ENCODE measurements at places on chromosomes 5 and 9.

DNA sequence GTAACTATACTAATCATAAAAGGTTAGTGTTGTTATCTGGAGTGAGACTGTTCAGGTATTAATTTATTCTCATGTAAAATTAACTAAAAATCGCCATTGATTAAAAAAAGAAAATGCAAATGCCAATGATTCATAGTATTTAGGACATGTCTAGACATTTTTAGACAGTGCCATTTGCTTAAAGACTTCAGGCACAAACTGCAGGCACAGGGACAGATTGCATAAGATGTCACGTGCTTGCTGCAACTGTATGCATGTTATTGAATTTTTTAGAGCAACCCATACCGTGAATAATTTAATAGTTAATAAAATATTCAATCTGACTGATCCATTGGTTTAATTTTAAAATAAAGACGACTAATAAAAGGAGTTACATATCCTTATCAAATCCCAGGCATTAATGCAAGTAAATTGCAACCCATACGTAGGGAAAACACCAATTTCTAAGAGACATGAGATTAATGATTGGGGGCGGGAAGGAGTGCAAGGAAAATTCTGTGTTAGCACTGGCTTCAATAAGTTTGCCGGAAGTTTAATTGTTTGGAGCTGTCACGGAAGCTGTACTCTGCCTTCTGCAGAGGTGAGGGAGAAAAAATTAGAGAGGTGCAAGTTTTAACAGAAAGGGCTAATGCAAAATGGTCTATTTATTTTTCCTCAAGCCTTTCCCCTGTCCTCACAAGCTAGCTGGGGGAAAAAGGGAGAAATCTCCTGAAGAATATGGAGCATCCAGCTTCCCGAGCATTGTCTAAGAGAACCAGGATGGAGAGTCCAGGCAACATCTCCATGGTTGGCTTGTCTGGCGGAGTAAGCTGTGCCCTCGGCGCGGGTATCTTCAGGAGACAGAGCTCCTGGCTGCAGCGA is 2.9 kb downstream of the EDIL3 start:
- no peak for DNase-seq

- no peak for DNase-seq
These were observed 130.4 kb upstream of the PRLR start for GRCh38 chr5:35360671-35361070.

DNA sequence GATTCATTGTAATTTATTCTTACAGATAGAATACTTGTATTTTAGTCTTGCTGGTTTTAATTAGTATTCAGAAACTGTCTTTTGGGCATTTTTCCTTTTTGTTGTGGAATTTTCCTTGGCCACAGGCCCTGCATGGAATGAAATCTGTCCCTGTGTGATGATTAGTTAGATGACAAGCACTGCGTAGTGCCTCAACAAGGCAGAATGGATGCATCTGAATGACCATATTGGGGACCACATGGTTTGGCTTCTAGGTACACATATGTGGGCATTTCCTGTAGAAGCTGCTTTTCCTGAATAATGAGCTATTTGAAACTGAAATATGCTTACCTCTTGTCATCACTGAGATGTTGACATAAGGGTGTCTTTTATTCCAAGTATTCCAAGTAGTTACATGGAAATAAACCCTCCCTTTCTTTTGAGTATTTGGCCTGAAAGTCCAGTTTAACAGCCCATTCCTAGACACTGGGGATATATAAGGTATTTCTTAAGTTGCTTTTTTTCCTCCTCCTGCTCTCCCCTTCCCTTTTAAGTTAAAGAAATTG is 147.3 kb downstream of the YTHDC2 start:
- no peak for DNase-seq

DNA sequence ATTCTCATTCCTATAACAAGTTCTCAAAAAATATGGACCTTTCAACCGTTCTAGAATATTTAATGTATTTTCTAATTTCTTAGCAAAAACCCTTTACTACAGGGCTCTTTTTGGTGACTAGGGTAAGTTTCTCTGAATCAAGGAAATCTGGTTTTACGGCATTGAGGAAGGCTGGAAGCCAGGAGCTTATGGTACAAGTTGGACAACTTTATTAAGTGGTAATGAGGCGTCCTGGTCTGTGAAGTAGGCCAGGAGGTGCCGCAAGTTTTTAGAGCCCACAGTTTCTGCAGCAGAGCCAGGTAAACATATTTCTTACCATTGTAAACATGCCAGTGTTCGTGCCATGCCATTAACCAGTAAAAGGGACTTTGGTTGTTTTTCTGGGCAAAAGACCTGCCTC is 14.6 kb upstream of the C1QTNF3 start:
- no peak for DNase-seq

GRCh38 chr5:143459433-143459832 is 55.9 kb upstream of the NR3C1 start:
- no peak for DNase-seq

GRCh38 chr5:5011151-5011550 is 129.0 kb upstream of the ADAMTS16 start:
- DNase-seq = no peak

GRCh38 chr5:14816374-14816998 is 55.1 kb downstream of the ANKH start:
- no peak for DNase-seq

- DNase-seq = no peak
These were observed 168.2 kb downstream of the ARHGAP26 start for GRCh38 chr5:142938266-142938880.

DNA sequence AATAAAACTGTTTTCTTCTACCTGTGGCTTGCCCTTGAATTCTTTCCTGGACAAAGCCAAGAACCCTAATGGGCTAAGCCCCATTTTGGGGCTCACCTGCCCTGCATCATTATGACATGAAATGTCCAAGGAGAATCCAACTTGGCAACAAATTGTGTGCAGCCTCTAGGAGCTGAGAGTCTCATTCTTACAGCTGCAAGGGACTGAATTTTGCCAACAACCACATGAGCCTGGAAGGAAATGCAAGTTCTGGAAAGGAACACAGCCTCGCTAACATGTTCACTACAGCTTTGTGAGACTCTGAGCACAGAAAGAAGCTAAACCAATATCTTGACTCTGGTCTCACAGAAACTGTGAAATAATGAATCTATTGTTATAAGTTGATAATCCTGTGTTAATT is 94.8 kb upstream of the CDH12 start:
- no peak for DNase-seq

GRCh38 chr5:131609774-131610173 is 25.3 kb downstream of the RAPGEF6 start:
- DNase-seq = no peak

DNA sequence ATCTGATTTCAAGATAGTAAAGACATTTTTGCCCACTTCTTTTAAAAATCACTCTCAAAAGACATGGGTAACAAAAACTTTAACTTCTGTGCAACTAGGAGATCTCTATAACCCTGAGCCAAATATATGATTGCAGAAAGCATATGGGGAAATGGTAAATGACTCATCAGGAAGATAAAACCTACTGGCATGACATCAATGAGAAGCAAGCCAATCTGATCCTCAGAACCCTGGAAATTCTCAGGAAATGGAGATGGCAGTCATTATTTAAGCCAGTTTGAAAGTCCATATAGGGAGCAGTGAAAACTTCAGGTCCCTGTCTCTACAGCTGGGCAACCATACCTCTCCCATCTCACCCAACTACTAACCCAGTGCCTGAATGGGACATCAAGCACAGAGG is 249.7 kb upstream of the NREP start:
- DNase-seq = no peak

DNA sequence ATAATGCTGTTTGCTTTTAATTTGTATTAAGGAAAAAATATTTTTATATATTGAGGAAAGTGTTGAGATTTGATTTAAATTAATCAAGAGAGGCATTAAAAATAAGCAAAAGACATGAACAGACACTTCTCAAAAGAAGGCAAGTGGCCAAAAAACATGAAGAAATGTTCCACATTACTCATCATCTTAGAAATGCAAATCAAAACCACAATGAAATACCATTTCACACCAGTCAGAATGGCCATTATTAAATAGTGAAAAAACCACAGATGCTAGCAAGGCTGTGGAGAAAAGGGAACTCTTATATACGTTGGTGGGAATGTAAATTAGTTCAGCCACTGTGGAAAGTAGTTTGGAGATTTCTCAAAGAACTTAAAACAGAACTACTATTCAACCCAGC is 45.9 kb downstream of the RANBP17 start:
- DNase-seq = no peak

Data from nucleus accumbens (tissue), 56 donors.